ENCODE measurements at places on chromosomes 2 and 18. TPM values are rescaled to one million over a fixed set of nuclear protein-coding genes. Genes with fewer than 3 reads are reported as not detected.

Gene HK2
- 23.2 TPM for total RNA-seq

DNA sequence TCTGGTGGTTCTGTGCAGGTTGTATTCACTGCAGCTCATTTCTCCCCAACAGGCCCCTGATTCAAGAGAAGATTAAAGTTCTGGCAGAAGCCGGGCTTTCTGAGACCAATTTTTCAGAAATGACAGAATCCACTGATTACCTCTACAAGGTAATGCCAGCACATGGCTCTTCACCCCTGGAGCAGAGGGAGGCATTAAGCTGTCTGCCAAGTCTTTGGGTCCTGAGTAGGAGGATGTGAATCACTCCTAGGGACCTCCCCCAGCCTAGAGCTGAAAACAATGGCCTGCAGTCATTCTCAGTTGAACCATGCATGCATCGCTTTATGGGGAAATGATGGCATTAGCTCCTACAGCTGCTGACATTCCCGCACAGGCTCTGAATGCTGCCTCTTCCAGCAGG lies 20.5 kb upstream of the RPL37A start:
- no peak for DNase-seq

Gene HS1BP3
- total RNA-seq: 33.6 TPM

GRCh38 chr2:219765231-219765911 lies 137.9 kb downstream of the SLC4A3 start:
- no peak for DNase-seq

GRCh38 chr2:160869411-160869810 lies 290.8 kb upstream of the TANK start:
- no peak for DNase-seq

- DNase-seq: no peak
Observed at GRCh38 chr2:217797165-217797564, 205.6 kb downstream of the TNS1 start.

Gene MC2R
- not detected for total RNA-seq

- no peak for DNase-seq
Observed at GRCh38 chr2:72132981-72133720, 14.5 kb downstream of the CYP26B1 start.

- no peak for DNase-seq
Observed at GRCh38 chr2:228039752-228040534, 141.5 kb downstream of the SPHKAP start.

GRCh38 chr18:22930089-22930713 lies 2.9 kb upstream of the RBBP8 start:
- DNase-seq: peak; percentile 82

Gene KCNG2
- 0.56 TPM for total RNA-seq

DNA sequence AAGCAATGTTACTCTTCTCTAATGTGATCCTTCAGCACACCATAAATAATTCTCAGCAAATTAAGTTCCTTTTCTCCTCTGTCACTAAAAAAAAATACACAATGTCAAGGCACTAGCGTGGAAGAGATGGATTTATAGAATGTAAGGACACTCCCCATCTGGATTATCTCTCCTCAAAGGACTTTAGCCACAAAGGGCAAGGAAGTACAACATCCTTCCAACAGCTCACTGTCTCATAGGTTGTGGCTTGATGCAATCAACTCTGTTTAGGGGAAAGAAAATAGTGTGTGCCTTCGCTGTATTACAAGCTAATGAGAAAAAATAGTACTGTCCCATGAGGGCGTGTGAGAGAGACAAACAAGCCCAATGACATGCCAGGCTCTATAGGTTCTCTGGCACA lies 129.1 kb upstream of the DNMT3A start:
- DNase-seq: no peak

DNA sequence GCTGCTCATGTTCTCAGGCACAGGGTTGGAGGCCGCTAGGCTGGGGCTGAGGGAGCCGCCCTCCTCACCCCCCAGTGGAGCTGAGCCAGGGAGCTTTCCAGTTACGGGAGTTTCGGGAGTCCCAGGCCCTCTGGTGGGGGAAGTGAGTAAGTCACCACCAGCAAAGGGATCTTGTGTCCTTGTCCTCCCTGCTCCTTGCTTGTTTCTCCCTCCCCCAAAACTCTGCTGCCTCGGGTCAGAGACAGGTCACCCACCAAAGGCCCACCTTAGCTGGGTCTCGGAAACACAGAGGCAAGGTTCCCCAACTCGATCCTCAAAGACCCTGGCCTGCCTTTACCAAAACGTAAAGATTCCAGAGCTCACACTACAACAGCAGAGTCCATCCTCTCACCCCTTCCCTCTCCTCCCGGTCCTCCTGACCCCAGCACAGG lies 60.5 kb upstream of the POMC start:
- DNase-seq: peak; percentile 77

GRCh38 chr2:85326406-85327159 lies 1.2 kb downstream of the TGOLN2 start:
- DNase-seq: no peak

- no peak for DNase-seq
Observed at GRCh38 chr2:10328670-10329579, 26.2 kb downstream of the HPCAL1 start.

Gene EMILIN1
- 2.1 TPM for total RNA-seq

Gene FER1L5
- total RNA-seq: 1.0 TPM

Gene IHH
- total RNA-seq: not detected

Gene G6PC2
- not detected for total RNA-seq

GRCh38 chr18:354471-354870 lies 86.6 kb upstream of the THOC1 start:
- DNase-seq: no peak

DNA sequence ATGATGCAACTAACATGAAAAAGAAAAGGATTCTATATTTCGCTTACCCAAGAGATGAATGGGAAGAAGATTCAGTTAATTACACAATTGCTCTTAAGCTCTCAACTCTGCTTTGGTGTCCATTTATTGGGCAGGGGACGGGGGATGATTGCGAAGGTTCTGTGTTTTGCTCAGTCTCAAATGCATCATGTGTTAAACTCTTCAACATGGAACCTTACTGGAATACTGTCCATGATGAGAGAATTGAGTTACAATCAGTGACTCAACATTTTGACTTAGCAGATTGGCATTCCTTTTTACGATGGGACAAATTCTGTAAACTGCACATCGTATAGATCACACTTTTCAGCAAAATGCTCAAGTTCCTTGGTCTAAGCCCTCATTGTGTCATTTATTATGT lies 135.6 kb downstream of the RBMS1 start:
- DNase-seq: no peak

Gene ALPG
- not detected for total RNA-seq

GRCh38 chr2:20596193-20596972 lies 54.5 kb downstream of the HS1BP3 start:
- DNase-seq: no peak

Gene SULT1C2
- total RNA-seq: 0.85 TPM

DNA sequence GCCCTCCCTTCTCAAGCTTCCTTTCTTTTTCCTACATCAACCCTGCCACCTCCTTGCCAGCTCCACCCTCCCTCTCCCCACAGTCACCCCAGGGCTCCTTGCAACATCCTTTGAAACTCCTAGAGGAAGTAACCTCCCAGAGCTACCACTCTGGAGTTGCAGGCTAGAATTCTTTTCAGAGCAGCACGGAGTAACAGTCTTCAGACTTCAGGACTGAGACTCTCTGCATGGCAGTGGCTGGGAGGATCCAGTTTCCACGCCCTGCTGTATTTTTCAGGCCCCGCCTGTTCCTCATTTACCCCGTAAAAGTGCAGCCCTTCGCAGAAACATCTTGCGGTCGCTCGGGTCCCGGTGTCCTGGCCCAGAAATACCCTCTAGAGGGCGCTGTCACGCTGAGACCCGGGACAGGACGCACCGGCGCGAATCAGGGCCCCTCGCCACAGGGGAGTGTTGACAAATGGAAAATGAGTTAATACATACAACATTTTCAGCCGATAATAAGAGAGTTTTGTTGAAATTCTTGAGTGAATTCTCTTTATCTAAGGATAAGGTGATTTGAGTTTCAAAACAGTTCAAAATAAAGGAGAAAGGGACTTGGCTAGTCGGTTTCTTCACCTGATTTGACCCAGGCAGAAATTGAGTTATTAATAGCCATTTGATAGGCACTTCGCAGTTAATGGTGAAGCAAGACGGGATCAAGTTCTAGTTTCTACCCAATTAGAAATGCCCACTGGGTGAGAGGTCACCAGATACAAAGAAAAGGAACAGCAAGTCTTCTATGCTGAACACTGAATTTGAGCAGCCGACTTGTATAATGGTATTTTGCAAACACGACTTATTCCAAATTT lies 18.5 kb upstream of the NTSR2 start:
- DNase-seq: peak; percentile 89

- no peak for DNase-seq
Observed at GRCh38 chr2:7043690-7044089, 126.5 kb downstream of the RNF144A start.

- DNase-seq: peak; percentile 40
Observed at GRCh38 chr2:86337244-86337835, at the start of gene REEP1. TSS of gene REEP1 (minus strand) at chr2:86337626. CDS start at chr2:86337510, 116 bp downstream.

GRCh38 chr2:225660262-225661131 lies 261.0 kb downstream of the NYAP2 start:
- peak; percentile 76 for DNase-seq

Gene TMEM163
- total RNA-seq: 150 TPM

GRCh38 chr2:133952896-133953295 lies 301.0 kb upstream of the MGAT5 start:
- DNase-seq: no peak

Gene SETBP1
- total RNA-seq: 131 TPM

Gene CFC1
- total RNA-seq: 1.2 TPM

GRCh38 chr2:161166538-161167409 lies 6.5 kb downstream of the TANK start:
- DNase-seq: no peak

DNA sequence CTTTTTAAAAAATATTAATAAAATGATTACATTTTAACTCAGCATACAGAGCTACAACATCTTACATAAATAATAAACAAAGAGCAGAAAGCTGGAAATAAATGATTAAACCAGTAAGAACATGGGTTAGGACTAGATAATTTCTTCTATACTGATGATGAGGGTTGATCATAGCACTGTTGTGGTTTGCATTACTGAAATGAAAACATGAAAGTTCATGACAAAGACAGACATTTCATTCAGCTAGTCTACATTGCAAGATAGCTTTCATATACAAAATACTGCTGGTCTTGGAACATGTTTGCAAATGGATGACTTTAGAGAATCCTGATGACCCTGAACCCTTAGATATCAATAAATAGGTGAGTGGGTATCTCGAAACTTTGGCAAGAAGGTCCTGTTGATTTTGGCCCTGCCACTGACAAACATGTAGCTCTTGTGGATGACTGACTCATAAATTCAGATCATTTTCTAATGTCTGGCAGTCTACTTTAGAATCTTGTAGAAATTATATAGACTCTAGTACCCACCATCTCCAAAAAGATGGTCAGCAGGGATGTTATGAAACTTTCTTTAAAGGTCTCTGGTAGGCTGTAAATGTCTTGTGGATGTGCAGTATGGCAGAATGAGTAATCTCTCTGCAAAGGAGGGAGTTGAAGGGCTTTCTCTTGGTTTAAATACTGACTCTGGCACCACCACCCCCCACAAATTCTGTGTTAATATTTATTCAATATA lies 15.5 kb upstream of the CDC42EP3 start:
- DNase-seq: no peak

GRCh38 chr2:9693196-9693491 lies 62.3 kb upstream of the YWHAQ start:
- no peak for DNase-seq

DNA sequence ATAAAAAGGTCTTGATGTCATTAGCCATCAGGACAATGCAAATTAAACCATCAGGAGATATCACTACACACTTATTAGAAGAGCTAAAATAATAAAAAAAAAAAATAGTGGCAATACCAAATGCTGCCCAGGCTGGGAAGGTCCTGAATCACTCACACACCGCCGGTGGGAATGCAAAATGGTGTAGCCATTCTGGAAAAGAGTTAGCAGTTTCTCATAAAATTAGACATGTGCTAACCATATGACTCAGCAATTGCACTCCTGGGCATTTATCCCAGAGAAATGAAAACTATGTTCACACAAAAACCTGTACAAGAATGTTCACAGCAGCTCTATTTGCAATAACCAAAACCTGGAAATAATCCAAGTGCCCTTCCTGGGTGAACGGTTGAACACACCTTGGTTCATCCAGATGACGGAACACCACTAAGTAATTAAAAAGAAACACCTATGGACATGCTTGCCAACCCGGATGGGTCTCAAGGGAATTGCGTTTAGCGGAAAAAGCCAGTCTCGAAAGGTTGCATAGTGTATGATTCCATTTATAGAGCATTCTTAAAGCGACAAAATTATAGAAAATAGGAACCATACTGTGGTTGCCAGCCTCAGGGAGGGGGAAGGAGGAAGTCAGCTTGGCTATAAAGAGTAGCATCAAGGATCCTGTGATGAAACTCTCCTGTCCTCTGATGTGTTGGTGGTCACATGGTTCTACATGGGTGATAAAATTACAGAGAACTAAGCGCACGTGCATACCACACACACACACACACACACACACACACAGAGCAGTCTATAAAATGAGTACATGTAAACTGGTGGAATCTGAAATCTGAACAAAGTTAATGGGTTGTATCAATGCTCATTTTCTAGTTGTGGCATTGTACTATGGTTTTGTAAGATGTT lies 4.6 kb downstream of the MBP start:
- DNase-seq: no peak

- no peak for DNase-seq
Observed at GRCh38 chr2:239199041-239199768, 201.6 kb downstream of the HDAC4 start.

GRCh38 chr2:60105906-60106305 lies 447.5 kb downstream of the BCL11A start:
- DNase-seq: no peak

Gene SLC4A5
- total RNA-seq: 4.2 TPM

GRCh38 chr2:110837446-110838409 lies 105.4 kb downstream of the ACOXL start:
- no peak for DNase-seq

Gene IL18R1
- total RNA-seq: 0.51 TPM

GRCh38 chr18:3660739-3661515 lies 211.0 kb downstream of the TGIF1 start:
- no peak for DNase-seq

Gene CNRIP1
- 21.8 TPM for total RNA-seq

DNA sequence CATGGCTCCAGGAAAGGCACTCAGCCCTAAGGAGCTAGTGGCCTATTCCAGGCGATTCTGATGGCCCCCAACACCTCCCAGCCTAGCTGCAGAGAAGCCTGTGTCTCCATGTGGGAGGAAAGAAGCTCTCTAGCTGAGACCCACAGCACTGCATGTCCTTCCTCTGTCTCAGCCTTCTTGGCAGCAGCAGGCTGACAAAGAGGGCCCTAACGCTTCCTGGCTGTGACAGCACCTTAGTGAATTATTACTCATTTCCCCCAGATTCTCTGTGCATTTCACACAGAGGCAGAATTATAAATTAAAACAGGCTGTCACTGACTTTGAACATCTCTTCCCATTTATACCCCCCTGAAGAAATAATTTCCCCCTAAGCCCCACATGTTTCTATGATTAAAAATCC lies 206.8 kb downstream of the CLIP4 start:
- no peak for DNase-seq

GRCh38 chr2:164055623-164056022 lies 319.8 kb upstream of the FIGN start:
- no peak for DNase-seq

- DNase-seq: no peak
Observed at GRCh38 chr2:68099260-68099659, 36.5 kb upstream of the C1D start.

- DNase-seq: no peak
Observed at GRCh38 chr2:8661736-8662135, 20.1 kb upstream of the ID2 start.

Gene APLF
- 12.9 TPM for total RNA-seq

Gene ALLC
- 0.26 TPM for total RNA-seq

Gene GMCL1
- 8.6 TPM for total RNA-seq

Gene GPR155
- total RNA-seq: 1.7 TPM

Data from endothelial cell (in vitro differentiated cells).